Stimulated activated memory B cell treated with anti-CD40 and anti-IgM and Interleukin-4, amounts not matched to agents 10 μg/mL and 1 μg/mL and 100 μg/mL, for 72 hours (primary cell): ENCODE measurements at places on chromosomes 16 and 17.

- ATAC-seq = no peak
These were observed 997 bp downstream of the HOXB7 start for GRCh38 chr17:48609759-48610281.

GRCh38 chr16:88301886-88302285 lies 80.9 kb upstream of the ZNF469 start:
- no peak for ATAC-seq

DNA sequence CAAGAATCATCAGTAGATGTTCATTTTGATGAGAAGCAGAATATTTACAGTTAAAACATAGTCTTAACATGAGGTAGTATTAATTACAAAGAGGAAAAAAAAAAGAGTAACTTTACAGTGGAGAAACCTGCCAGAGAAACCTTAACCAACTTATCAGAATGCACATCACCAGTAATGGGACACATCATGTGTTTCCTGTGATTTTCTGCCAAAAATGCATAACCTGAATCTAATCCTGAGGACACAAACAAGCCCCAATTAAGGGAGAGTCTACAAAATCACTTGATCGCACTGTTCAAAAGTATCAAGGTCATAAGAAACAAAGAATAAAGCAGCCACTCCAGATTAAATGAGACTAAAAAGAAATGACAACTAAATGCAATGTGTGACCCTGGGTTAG lies 18.2 kb upstream of the QRICH2 start:
- ATAC-seq = no peak

DNA sequence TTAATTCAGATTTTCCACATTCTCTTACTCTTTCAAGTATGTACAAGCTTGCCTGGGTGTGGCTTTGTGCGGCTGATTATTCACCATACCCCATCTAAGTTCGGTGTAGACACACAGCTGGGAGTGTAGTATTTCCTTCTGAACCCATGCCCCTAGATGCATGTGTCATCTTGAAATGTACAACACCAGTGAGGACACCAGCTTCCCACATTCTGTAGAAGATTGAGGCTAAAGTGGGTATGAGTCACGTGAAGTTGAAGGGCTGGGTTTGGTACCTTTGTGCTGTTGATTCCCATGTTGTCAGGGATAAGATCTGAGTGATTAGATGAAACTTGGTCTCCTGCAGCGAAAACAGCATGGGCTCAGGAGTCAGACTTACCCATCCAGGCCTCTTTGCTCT lies 14.6 kb upstream of the DHX8 start:
- no peak for ATAC-seq
